ENCODE measurements at places on chromosomes 12 and 14.
A peak's percentile ranks its signal among the peaks of the same experiment; 100 is the strongest.

GRCh38 chr12:57142727-57143126, 4.7 kb downstream of the LRP1-AS start:
- no peak for DNase-seq

DNA sequence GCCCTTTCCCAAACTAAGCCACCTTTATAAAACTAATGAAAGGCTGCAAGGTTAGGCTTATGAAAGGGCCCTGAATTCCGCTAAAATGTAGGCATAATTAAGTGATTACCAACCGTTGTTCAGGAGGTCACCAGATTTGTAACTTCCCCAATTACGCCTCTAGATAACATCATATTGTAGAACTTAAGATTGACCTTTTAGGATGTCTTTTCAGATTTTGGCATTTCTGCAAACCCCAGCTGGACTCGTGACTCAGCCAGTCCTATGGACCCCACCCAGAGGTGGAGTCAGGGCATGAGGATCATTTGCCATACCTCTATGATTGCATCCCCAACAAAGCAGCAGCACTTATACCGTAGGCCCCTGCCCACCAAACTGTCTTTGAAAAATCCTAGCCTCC, 3.7 kb upstream of the LPCAT3 start:
- peak; percentile 30 for DNase-seq

DNA sequence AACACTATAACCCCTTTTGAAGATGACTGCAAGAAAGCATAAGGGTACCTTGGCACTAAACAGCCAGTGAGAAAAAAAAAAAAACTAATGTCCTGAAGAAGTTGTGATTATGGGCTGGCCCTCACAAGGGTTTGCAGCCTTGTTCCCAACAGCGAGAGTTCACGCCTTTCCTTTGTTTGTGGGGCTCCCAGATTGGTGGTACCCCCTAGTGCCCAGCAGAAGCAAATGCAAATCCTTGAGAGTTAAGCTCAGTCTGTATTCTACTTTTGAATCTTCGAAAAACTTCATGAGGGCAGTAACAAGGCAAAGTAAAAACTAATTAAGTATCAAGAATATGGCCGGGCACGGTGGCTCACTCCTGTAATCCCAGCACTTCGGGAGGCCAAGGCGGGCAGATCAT, 238.9 kb upstream of the LMO3 start:
- peak; percentile 12 for DNase-seq

DNA sequence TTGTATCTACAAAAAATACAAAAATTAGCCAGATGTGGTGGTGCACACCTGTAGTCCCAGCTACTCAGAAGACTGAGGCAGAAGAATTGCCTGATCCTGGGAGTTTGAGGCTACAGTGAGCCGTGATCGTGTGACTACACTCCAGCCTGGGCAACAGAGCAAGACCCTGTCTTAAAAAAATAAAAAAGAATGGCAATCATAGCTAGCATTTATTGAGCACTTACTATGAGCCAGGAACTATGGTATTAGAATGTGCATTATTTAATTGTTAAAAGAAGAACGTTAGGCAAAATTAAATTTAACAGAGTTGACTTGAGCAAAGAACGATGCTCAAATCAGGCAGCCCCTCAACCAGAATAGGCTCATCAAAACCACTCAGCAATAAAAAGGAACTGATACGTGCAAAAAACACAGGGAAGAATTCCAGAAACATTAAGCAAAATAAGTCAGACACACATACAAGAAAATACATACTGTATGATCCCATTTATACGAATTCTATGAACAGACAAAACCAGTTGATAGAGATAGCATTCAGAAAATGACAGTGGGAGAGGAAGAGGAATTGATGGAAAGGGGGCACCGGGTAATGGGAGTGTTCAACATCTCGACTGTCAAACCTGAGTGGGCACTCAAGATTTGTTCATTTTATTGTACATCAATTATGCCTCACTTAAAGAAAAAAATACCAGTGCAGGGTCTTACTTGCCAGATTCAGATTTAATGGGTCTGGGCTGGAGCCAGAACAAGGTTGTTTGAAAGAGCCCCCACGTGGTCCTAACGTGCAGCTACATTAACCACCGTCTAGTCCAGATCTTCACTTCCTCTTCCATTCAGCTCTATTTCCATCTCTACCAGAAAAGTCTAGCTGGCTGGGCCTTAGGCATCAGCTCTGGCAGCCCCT, 8.0 kb downstream of the SCNN1A start:
- peak; percentile 90 for DNase-seq

DNA sequence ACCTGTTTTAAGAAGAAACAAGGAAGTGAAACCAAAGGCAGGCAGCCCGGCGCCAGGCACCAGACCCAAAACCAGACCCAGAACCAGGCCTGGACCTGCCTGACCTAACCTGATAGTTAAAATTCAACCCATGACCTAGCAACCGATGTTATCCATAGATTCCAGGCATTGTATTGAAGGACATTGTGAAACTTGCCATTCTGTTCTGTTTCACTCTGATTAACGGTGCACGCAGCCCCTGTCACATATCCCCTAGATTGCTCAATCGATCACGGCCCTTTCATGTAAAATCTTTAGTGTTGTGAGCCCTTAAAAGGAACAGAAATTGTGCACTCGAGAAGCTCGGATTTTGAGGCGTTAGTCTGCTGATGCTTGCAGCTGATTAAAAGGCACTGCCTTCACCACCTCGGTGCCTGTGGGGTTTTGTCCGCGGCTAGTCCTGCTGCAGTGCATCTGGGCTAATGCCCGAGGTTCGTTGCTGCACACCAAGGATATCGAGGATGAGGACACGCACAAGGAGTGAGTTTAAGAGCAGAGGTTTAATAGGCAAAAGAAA, 262.5 kb upstream of the TMEM132C start:
- DNase-seq: peak; percentile 55

DNA sequence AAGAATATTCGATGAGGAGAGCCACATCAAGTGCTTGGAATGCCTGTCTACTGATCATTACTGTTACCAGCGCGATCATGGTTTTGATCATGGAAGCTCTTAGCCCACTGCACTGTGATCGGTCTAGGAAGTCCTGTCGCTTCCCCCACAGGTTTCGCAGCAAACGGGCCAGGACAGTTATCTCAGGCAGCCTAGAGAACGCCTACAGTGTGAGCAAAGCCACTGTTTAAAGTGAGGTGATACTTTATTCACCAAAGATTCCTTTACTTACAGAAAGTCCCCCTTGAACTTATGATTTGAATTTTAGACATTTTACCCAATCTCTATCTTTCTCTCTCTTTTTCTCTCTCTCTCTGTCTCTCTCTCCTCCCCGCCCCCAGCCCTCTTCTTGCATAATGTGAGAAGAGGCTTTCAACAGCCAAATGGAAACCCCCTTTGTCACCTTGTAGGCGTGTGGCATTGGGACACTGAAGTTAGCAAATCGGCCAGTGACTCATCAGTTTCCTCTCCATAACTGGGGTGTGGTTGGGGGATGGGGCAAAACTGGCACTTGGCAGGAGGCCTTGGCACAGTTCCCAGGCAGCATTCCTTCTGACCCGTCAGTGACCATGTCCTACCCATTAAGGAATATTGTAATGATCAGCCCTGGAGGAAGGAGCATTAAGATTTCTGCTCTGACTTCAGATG, 214.8 kb downstream of the CHST11 start:
- peak; percentile 96 for DNase-seq

- no peak for DNase-seq
Observed at GRCh38 chr14:99676657-99677056, 7.4 kb upstream of the CYP46A1 start.

DNA sequence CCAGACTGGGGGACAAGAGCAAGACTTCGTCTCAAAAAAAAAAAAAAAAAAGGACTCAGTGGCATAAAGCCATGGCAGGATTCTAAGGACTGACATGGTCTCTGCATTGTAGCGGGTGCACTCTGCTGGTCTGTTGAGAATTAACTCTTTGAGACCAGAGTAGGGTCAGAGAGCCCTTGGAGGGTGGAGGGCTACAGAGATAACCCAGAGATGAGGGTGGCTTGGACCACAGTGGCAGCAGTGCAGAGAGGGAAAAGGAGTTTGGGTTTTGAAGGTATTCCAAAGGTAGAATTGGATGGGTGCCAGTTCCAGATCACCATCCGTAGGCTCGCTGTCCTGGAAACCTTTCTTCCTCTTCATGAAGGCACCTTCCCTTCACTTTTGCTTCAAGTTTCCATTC, 14.3 kb upstream of the DYNC1H1 start:
- no peak for DNase-seq

GRCh38 chr12:17456486-17456885, 633.5 kb downstream of the RERGL start:
- no peak for DNase-seq

- no peak for DNase-seq
Observed at GRCh38 chr12:104910196-104910840, 47.8 kb downstream of the SLC41A2 start.

DNA sequence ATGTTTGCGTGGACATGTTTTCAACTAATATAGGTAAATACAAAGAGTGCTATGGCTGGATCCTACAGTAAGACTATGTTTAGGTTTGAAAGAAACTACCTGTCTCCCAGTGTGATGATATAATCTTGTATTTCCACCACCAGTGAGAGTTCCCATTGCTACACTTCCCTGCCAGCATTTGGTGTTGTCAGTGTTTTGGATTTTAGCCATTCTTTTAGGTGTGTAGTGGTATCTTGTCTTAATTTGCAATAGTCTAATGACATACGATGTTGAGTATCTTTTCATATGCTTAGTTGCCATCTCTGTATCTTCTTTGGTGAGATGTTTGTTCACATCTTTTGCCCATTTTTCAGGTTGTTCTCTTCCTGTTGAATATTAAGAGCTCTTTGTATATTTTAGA, 103.5 kb downstream of the RALGAPA1 start:
- DNase-seq: no peak

DNA sequence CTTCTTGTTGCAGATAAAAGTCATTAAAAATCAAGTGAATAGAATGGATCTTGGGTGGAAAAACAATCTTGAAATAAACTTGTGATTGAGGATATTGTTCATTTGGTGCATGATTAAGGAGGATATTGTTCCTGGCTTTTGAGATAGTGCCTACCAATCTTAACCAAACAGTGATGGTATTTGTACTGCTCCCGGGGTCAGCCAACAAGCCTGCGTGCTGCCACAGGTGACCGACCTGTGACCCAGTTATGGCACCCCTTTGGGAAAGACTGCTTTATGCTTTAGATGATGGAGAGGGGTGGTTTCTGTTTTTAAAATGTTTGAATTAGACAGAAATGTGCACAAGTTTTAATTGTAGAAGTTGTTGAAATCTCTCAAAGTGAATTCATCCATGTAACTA, 41.6 kb downstream of the SUDS3 start:
- DNase-seq: no peak

GRCh38 chr12:49784756-49785409, 43.3 kb downstream of the NCKAP5L start:
- DNase-seq: no peak

DNA sequence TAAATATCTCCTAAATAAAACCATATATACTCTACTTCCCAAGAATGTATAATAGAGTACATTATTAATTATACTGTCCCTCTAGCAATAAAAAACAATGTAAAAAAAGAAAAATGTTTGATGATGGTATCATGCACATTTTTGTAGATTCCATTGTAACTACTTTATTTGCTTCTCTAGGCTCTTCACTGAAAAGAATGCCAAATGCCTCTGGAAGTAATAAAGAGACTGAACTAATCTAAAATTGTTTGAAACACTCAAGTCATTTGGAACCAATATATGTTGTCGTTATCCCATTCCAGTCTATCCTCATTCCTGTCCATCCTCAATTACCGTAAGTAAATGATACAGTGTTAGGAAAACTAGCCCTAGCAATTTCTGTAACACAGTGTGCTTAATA, 233.6 kb downstream of the C12orf50 start:
- DNase-seq: no peak

DNA sequence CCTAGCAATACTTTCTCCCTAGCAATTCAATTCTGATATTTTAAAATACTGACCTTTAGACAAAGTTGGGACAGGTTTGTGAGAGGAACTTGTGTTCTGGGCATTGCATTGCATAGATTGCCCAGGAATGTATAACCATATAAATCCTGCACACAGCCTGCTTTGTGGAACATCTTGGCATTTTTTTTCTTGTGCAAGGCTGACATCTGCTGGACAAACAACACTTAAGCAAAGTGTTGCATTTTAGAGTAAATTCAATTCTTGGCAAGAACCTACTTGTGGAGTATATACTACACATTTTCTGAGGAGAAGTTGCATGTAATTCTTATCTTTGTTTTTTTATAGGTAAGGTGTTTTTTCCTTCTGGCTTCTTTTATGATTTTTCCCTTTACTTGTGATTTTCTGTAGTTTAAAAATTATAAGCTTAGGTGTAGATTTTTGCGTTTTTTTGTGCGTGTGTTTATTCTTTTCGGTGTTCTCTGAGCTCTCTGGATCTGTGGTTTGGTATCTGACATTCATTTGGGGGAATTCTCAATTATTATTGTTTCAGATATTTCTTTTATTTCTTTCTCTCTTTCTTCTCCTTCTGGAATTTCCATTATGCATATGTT, 26.4 kb downstream of the TESPA1 start:
- DNase-seq: peak; percentile 56

DNA sequence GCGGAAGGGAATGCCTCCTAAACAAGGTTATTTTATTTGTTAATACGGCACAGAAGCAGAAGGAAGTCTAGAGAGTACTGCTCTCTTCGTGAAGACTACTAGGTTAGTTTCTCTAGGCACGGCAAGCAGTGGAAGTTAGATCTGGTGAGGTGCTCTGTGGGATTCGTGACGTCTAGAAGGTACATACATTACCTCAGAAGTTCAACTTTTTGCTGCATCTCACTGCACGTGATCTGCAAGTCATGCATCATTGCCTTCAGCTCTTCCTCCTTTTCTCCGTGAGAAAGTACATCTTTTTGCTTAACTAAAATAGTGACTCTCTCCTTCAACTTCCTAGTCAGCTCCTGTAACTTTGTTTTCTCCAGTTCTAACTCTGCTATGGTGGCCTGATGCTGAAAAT, 74.7 kb downstream of the NIN start:
- no peak for DNase-seq

DNA sequence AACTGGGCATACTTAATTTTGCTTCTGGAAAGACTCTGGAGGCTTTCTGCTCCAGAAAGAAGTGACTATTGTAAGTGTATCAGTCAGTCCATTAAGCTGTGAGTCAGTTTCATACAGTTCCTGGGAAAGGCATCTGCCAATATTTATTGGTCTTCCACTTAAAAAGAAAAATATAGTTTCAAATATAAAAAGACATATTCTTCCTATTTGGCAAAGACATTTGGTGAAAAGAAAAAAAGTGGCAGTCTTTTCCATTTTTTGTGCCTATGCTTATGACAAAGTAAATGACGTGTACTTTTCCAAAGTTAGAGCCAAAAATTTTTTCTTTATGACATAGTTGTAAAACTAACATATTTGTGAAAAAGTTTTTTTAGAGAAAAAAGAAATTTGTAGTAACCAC, 12.3 kb downstream of the TMEM30B start:
- no peak for DNase-seq

DNA sequence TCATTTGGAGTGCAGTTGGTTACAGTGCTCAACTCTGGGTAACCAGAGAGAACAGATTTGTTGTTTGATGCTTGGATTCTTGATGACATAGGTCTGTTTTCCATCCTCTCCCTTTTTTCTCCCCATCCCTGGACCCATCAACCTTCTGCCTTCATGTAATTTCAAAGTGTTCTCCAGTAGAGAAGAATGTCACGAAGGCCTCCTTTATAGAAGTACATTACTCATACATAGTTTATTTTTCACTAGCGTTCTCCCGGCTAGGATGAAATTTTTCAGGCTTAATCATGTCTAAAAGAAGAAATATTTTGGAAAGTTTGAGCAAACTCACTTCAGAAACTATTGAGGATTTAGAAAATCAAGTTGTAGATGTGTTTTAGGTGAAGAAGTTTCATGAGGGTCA, 20.9 kb upstream of the APPL2 start:
- no peak for DNase-seq

GRCh38 chr14:24463884-24464785, 21.6 kb upstream of the SDR39U1 start:
- no peak for DNase-seq
